Activated CD8-positive, alpha-beta memory T cell treated with anti-CD3 and anti-CD28 coated beads for 4 hours (primary cell): ENCODE measurements at places on chromosomes 3 and 15.

- DNase-seq, result no peak
These were observed 344.0 kb upstream of the RARB start for GRCh38 chr3:25084016-25084415.

DNA sequence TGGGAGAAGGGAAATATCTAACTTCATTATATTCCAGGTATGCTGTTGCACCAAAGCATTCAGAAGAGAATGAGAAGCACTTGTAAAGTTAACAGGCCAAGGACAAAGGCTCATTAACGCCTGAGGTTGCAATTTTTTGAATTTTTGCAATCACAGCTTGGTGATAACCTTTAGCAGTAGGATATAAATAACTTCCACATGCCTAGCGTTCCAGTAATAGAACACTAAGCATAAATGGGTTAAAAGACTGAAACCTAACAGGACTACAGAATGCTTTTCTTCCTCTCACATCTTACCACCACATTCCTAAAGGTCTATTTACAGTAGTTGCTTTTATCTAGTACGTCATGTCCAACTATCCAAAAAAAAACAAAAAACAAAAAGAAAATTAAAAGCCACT, 57.4 kb upstream of the IMPG2 start:
- no peak for DNase-seq

DNA sequence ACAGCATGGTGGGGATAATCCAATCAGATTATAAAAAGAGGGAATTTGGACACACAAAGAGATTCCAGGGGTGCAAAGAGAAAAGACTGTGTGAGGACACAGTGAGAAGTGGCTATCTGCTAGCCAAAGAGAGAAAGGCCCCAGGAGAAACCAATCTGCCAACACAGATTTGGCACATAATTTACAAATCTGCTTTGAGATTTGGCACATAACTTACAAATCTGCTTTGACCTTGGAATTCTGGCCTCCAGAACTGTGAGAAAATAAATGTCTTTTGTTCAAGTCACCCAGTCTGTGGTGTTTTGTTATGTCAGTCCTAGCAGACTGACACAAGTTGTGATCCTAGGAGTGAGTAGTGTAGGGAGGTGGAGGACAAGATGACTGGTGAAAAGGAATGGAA, 3.5 kb upstream of the TM4SF18 start:
- no peak for DNase-seq

DNA sequence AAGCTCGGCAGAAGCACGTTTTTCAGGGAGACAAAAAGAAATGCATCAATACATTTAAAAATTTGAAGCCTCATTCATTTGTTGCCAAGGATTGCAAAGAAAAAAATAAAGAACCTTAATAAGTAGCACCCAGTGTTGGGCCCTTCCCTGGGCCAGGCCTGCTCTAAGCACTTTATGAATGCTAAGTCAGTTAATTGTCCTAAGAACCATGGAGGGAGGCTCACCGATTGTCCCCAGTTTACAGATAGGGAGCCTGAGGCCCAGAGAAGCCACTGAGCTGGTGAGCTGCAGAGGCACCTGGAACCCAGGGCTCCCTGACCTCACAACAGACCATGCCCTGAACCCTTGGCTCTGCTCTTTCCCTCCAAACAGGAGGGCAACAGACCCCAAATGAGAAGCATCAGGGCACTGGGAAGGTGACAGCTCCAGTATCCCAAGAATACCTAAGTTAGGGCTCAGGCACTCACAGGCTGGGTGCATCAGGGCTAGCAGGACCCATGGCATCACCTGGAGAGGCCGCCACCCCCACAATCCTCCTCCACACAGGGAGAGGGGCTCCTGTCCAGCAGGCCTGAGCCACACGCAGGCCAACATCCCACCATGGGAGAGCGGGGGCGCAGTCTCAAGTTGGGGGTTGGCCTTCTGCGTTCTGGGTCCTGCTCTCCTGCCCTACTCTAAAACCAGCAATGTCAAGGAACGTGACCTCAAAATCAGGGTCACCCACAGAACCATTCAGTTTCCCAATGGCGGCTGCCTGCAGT, 3.9 kb downstream of the GRIP2 start:
- DNase-seq, result no peak

GRCh38 chr3:41716471-41716870, 245.4 kb downstream of the ULK4 start:
- no peak for DNase-seq

DNA sequence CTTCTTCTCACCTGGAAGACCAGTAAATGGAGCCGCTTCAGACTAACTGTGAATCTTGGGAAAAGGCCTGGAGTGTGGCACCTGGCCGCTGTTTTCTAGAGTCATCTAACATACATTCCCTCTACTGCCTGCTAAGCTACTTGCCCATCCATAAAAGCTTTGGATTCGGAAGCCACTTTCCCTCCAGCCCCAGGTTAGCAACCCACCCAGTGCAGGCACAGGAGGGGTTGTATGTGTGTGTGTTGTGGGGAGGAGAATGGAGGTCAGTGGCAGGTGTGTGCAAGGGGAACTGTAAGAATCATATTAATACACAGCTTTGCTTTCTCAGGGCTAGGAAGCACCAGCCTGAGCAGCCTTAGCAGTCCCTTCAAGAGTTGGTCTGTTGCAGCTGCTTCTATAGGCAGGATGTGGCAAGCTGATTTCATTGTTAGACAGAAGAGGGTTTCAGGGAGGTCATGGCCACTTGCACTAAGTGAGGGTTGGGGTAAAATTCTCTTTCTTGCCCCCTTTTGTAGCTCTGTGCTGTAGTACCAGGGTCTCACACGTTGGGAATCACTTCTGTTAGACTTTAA, 8.9 kb downstream of the NSUN3 start:
- DNase-seq, result no peak

- DNase-seq, result no peak
These were observed 74.0 kb upstream of the PHLDB2 start for GRCh38 chr3:111785034-111785433.

DNA sequence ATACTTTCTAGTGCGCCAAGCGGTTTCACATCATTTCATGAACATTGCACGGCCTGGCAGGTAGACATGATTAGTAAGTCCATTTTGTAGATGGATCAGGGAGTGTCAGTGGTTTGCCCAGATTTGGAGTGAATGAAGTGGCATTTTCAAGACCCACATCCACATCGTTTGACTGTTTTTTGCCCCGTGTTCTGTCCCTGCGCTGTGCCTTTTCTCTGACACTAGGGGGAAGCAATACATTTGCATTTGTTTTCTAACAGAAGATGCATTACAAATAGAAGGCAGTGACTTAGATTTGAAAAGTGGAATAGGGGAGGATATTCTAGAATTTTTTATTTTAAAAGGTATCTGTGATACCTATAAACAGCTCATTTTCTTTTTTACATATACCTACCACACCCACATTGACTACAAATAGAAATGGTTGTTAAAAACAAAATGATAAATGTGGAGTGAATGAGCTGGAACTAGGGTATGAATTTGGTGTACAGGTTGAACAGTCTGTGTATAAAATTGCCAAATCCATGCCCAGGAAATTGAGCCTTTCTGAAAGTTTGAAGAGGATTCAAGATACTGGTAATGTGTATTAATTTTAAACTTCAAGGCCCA, 98.0 kb downstream of the USP13 start:
- DNase-seq, result no peak

DNA sequence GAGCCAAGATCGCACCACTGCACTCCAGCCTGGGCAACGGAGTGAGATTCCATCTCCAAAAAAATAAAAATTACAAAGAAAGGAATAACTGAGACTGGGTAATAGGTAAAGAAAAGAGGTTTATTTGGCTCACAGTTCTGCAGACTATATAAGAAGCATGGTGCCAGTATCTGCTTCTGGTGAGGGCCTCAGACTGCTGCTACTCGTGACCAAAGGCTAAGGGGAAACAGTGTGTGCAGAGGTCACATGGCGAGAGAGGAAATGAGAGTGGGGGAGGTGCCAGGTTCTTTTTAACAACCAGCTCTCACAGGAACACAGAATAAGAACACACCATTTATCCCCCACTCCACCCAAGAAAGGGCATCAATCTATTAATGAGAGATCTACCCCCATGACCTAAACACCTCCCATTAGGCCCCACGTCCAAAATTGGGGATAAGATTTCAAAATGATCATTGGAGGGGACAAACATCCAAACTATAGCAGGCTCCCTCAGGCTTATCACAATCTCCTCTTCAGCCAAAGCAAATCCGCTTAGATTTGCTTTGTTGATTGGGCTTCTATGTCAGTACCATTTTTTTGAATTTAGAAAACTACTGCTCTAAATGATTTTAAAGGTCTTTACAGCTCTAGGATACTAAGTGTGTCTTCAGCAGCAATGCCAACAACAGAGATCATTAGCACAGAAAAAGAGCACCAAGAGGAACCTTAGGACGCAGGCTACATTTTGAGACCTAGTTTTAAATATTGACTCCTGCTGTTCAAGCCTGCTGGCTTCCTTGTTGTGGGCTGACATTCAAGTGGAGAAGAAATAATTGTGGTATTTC, 84.2 kb upstream of the TBL1XR1 start:
- DNase-seq, result no peak

DNA sequence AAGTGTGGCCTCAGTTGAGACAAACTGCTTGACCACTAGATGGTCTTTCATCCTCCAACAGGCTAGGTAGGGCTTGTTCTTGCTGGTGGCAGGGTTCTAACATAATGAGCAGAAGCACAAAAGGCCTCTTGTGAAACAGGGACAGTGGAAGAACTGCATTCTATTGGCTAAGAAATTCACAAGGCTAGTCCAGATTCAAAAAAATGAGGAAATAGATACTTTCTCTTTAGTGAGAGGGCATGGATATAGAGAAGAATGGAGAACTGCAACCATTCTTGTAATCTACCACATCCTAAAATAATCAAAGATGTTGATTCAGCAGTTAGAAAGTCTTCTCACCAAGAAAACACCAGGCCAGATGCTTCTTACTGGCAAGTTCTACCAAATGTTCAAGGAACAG, 143.7 kb upstream of the LRIG1 start:
- DNase-seq, result no peak

DNA sequence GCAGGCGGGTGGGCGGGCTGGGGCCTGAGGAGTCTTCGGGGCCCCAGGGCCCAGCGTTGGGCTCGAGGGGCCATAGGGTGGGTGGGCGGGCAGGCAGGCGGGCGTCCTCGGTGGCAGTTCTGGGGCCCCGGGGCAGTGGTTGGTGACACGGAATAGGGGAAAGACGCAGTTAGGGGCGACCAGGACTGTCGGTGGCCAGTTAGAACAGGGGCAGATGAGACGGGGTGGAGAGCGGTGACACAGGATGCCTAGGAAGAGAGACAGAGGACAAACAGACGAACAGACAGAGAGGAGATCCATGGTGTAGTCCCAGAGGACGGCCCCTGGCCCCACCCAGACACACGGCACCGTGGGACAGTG, 36.5 kb downstream of the GRIP2 start:
- DNase-seq, result no peak

DNA sequence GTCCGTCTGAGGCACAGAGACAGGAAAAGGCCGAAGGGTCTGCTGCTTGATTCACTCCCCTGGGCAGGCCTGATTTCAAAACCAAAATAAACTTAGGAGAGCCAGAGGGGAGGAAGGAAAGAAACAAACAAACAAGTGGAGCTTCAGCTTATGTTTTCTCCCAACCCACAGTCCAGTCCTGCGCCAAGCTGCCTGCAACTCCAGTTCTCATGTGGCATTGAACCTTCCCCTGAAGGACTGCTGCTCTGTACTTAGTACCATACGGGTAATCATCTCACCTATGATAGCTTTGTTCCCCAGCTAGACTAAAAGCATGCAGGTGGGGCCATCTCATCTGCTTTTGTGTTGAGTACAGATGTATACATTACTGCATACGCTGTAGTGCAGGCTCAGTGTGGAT, 236.4 kb downstream of the THRB start:
- no peak for DNase-seq

GRCh38 chr3:113213896-113214587, 2.7 kb downstream of the BOC start:
- no peak for DNase-seq

GRCh38 chr15:42080186-42080918, 14.0 kb downstream of the PLA2G4D start:
- no peak for DNase-seq

DNA sequence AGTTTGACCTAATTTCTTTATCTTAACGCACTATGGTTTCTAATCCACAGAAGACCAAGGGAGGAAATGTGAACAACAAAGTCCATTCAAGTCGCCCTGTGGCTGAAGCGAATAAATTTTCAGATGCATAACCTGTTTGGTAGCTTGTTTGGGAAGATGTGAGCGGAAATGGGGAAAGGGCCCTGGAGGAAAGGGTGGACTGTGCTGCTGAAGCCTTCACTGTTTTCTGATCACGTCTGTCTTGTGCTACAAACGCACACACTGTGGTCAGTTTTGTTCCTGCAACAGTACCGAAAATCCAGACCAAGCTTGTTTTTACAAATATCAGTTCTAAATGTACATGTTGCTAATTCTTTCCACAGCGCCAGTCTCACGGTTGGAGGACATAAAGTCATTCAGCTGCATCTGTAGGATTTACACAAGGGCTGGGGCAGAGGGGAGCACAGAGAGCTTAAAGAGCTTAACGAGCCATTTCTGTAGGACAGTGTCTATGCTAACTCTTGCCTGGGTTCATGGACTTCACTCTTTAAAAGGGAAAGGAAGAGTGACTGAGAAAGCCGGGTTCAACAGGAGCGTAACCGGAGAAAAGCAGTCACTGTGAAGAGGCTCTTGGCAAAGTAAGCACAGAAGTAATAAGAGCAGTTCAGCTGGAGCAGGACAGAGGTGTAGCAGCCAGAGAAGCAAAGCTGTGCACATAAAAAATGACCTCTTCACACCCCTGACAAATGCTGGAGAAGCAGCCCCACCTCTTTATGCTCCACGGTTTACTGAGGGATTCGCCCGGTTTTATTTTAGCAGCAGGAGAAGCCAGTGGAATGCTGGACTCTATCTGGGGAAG, 66.6 kb downstream of the USF3 start:
- DNase-seq, result no peak

DNA sequence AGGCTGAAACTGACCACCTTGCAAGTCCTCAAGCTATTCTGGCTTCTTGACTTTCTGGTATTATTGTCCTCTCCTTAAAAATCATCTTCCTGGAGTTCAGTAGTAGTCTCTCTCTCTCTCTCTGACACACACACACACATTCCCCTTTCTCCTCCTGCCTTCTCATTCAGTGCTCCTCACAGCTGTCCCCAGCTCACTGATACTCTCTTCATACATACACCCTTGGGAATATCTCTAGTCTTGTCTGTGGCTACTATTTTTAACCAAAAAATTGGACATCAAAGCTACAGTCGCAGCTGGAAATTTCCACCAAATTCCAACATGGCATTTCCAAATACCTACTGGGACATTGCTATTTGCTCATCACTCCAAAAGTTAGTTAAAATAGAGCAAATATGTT, 178.9 kb downstream of the ECT2 start:
- no peak for DNase-seq

DNA sequence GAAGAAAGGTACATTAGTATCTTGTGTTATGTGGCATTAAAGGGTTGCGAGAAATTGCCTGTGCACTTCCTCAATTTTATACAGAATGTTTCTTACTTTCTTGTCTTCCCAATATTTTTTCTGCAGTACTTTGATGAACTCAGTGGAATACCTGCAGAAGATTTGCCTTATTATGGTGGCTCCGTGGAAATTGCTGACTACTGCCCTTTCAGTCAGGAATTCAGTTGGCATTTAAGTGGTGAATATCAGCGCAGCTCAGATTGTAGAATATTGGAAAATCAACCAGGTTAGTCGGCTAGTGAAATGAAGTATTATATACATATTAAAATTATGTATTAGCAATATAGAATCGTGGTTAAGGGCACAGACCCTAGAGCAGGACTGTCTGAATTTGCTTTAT, 61.3 kb downstream of the LMLN start:
- no peak for DNase-seq

GRCh38 chr3:155225417-155225816, 68.1 kb downstream of the STRIT1 start:
- DNase-seq, result no peak
